ENCODE measurements at places on chromosomes 16 and 17. TPM values are rescaled to one million over a fixed set of nuclear protein-coding genes. Genes with fewer than 3 reads are reported as not detected.

The MEFV gene
- total RNA-seq: not detected

- H3K4me1 ChIP-seq: no peaks in the 10 kb centered on the region
- H3K27ac ChIP-seq: no peak overlapping the region
- no peak overlapping the region for H3K4me3 ChIP-seq
- no peaks in the 10 kb centered on the region for H3K27me3 ChIP-seq
- no peaks in the 10 kb centered on the region for H3K36me3 ChIP-seq
- DNase-seq: no peak
Observed at GRCh38 chr17:20721171-20721570, 141.6 kb downstream of the CDRT15L2 start.

DNA sequence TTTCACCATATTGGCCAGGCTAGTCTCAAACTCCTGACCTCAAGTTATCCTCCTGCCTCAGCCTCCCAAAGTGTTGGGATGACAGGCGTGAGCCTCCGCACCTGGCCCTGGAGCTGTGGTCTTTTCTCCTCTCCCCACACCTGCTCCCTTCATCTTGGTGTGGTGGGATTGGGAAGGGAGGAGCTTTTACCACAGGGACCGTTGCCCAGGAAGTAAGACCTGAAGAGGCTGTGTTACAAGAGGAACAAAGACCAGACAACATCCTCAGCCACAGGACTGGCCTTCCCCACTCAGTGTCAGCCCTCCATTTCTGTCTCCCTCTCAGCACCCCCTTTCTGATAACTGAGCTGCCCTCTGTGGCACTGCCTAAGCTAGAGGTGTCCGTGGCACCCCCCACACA, 9.4 kb upstream of the C17orf113 start:
- DNase-seq: no peak
- no peak overlapping the region for H3K4me3 ChIP-seq
- no peak overlapping the region for H3K27ac ChIP-seq
- peaks cover 2% of the 10 kb centered on the region for H3K4me1 ChIP-seq
- H3K27me3 ChIP-seq: no peaks in the 10 kb centered on the region

- no peak overlapping the region for H3K27ac ChIP-seq
- no peaks in the 10 kb centered on the region for H3K4me1 ChIP-seq
- no peak for DNase-seq
- no peaks in the 10 kb centered on the region for H3K36me3 ChIP-seq
- H3K27me3 ChIP-seq: no peaks in the 10 kb centered on the region
Observed at GRCh38 chr17:60542071-60542470, 16.0 kb upstream of the APPBP2 start.

DNA sequence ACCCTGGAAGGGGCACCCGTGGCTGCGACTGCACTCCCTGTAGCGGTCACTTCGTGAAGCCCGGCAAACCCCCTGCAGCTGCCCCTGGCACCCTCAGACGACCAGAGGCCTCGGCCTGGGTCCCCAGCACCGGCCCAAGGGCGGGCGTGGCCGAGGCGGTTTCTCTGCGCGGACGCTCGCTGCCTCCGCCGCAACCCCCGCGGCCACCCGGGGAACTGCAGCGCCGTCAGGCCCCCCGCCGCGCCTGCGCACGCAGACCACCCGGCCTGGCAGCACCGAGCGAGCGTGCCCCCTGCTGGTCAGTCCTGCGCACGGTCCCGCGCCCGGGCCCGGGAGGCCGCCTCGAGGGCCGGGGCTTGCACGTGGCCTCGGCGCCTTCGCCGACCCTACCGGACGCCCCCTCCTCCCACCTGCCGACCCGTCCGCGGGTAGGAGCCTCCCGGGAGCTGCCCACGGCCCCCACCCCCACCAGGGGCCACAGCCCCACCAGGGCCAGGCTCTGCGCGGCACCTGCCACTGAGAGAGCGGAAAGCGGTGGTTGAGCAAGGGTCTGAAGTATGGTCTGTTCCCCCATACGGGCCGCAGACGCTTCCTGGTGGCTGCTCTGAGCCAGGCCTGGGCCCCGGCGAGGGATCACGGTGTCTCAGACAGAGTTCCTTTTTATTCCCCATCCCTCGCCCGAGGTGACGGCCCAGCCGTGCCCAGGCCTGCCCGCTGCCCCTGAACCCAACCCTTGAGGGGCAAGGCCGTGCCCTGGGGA, 11.5 kb upstream of the HS3ST6 start:
- H3K27ac ChIP-seq: no peak overlapping the region
- H3K27me3 ChIP-seq: no peaks in the 10 kb centered on the region
- peak overlapping the region; percentile 44 for H3K4me3 ChIP-seq
- peak; percentile 88 for DNase-seq

Data from H9 (cell line).